Spleen (tissue), 13 donors: ENCODE measurements at places on chromosomes 13 and 19.

GRCh38 chr13:113744197-113745000, 14.6 kb upstream of the TMEM255B start:
- DNase-seq, result peak; percentile 52

DNA sequence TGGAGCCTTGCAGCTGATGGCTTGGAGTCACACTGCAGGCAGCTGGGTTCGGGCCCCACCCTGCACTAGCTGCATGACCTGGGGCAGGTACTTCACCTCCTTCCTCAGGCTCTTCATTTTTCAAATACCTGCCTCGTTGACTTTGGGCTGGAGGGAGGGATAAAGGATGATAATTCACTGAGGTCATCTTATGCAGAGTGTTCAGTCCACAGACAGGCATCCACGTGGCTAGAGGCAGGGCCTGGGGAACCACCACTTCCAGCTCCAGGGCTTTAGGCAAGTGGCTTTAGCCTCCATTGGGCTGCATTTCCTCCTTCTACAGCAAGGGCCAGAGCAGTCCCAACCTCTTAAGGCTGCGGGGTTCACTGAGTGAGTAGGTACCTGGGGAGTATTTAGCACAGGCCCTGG, 84.8 kb downstream of the SIPA1L3 start:
- peak; percentile 57 for DNase-seq

- DNase-seq, result no peak
These were observed 23.4 kb downstream of the UBAC2 start for GRCh38 chr13:99224021-99224420.

DNA sequence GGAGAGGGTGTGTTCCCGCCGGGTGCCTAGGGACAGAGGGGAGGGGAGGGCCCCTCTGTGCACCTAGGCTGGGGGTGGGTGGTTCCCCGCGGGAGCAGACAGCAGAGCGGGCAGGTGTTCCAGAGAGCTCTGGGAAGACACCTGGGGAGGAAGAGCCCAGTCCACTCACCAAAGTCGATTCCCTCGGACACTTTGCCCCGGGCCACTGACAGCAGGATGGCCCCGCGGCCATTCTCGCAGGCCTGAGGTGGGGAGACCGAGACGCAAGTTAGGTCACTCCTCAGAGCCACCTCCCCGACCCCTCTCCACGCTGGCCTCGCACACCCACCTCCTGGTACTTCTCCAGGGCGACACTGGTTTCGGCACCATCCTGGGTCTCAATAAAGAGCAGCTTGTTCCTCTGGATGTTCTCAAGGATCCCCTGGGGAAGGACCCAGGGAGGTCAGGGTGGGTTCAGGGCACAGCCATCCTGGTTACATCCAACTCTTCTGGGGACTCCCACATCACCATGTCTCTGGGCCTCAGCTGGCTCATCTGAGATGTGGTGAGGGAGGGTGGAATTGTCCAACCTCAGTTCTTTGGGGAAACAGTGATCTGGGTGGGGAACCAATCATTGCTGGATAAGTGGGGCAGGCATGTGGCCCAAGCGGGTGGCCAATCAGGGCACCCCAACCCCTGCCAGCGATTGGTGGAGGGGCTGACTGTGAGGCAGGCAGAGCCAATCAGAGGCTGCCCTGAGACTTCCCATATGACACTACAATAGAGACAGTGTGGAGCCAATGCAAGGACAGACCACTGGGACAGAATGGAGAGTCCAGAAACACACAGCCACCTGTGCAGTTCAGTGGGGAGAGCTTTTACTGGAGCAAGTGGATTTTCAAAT, 12.6 kb downstream of the KLC3 start:
- no peak for DNase-seq

- DNase-seq, result peak; percentile 86
These were observed 7.9 kb downstream of the UNC13A start for GRCh38 chr19:17680230-17680722.
